Globus pallidus (tissue), 1 donor: ENCODE measurements at places on chromosomes 7 and 10.
A peak's percentile ranks its signal among the peaks of the same experiment; 100 is the strongest.

DNA sequence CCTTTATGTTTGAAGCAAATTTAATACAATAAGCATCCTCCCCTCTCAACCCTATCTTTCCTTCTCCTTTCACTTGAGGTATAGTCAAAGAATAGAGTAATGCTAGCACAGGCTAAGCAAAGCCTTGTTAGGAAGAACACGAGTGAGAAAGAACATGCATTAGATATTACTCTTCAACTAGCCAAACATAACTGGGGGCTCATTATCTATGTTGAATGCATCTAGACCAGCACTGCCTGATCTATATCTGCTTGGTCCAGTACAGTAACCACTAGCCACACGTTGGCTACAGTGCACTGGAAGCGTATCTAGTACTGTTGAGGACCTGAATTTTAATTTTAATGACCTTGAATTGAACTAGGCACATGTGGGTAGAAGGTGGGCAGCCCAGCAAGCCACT, 21.0 kb downstream of the SFMBT2 start:
- DNase-seq, result no peak

DNA sequence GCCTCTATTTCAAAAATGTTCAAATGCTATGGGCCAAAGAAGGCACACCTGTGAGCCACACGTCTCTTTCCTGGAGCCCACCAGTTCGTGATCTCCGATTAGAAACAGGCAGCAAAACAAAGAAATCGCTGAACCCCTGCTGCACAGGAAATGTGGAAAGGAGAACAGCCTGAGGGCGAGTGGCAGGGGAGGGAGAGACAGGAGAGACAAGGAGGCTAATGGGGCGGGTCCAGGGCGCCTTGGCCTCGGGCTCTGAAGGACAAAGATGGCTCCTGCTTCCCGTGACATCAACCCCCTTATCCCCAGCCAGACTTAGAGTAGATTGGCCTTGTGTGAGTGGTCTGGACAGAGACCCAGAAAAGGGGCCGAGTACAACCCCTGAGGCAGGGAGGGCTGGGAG, 62.4 kb upstream of the DOCK1 start:
- DNase-seq, result no peak

DNA sequence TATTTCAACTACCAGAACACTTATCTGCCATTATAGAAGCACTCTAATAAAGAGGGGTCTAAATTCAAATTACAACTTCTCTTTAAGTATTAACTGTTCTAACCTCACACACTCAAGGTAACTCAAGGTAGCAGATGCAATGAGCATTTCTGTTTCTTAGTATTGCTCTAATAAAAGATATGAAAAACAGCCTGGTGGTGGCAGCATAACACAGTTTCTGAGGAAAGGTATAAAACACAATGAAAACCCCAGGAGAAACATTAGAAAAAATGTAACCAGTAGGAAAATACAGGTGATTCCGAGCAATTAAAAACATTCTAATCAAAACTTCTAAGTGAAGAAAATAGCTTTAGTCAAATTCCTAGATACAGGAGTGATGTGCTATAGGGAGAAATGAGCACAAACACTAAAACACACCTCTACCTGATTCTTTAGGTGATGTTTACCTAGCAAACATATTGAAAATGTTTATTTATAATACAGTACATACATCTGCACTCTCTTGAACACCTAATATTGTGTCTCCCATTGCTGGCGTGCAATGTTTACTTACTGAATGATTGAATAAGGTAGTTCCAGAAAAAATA, 3.5 kb downstream of the MKRN1 start:
- peak; percentile 8 for DNase-seq

GRCh38 chr10:84344526-84344925, 16.1 kb downstream of the CCSER2 start:
- no peak for DNase-seq

- DNase-seq, result peak; percentile 54
These were observed 939 bp upstream of the VAX1 start for GRCh38 chr10:117138838-117139580.

GRCh38 chr10:10138685-10139084, 879.0 kb upstream of the CELF2 start:
- DNase-seq, result no peak

- no peak for DNase-seq
These were observed 13.8 kb downstream of the BTRC start for GRCh38 chr10:101367569-101368453.

DNA sequence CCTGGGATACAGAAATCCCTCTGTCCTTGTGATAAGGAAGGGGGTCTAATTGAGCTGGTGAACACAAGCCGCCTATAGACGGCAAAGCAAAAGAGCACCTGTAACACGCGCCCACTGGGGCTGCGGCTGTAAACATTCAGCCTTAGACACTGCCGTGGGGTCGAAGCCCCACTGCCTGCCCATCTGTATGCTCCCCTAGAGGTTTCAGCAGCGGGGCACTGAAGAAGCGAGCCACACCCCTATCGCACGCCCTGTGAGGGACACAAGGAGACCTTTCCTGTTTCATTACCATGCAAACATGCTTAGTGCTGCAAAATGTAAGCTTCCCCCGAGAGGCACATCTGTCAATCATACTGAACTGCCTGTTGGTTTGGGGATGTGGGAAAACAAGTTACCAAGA, 82.1 kb downstream of the NRP1 start:
- no peak for DNase-seq

GRCh38 chr10:73968098-73968521, 29.8 kb upstream of the VCL start:
- DNase-seq, result no peak

DNA sequence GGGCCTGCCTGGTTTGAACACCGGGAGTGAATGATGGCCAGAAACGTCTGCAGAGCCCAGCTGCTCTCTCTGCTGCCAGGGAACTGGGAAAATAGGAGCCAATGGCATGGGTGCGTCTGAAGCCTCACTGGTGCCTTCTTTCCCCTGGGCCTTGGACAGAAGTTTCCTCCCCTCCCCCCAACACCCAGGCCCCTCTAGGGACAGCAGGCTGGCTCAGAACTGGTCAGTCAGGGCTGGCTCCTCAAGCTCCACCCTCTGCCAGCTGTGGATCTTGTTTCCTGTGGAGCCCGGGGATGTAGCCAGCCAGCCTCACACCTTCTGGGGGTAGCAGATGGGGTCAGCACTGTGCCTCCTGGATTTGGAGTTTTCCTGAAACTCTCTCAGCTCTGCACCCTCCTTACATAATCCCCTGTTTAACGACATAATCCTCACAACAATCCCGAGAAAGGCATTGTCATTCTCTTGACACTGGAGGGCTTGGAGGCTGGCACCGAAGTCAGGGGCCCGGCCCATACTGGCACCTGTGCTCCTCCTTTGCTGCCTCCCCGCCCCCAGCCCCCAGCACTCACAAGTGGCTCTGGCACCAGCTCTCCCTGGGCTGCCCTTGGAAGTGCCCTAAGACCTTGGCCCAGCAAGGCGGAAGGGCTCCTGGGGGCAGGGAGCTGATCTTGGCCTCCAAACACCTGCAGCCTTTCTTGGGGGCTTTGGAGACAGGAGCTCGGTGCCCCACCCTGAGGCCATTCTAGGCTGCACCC, 5.7 kb downstream of the LDB3 start:
- DNase-seq, result peak; percentile 77

DNA sequence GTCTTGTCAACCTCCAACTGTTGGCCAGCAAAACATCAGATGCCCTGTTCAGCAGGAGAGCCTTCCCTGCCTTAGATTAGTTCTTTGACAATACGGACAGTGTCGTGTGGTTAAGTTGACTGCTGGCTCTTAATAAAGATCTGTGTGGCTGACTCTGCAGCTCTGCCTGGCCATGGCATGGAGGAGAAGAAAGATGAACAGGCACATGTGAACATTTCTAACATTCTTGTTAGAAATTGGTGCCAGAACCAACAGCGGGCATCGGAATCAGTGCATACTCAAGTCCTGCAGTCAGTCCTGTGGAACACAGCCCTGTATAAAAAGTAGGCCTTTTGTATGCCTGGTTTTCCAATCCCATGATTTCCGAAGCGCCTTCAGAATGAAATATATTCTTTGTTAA, 455.6 kb downstream of the POM121L12 start:
- DNase-seq, result no peak
